ENCODE measurements at places on chromosomes 16 and 17.

DNA sequence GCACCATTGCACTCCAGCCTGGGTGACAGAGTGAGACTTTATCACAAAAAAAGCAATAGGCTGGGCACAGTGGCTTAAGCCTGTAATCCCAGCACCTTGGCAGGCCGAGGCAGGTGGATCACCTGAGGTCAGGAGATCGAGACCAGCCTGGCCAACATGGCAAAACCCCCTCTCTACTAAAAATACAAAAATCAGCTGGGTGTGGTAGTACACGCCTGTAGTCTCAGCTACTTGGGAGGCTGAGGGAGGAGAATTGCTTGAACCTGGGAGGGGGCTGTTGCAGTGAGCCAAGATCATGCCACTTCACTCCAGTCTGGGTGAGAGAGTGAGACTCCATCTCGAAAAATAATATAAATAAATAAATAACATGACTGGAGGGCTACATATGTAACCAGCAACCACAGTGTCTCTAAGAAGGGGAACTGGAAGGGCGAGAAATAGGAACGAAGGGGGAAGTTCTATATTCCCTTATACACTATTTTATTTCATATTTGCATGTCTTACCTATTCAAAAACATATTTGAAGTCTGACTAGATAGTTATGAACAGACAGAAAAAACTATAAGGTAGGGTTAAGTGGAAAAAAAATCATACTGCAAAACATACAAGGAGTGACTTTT lies 25.9 kb downstream of the MYH11 start:
- no peak for DNase-seq

GRCh38 chr16:54944002-54944401 lies 13.3 kb downstream of the IRX5 start:
- DNase-seq: no peak

- peak; percentile 5 for DNase-seq
Observed at GRCh38 chr17:27756467-27757371, 43.6 kb downstream of the NOS2 start.

DNA sequence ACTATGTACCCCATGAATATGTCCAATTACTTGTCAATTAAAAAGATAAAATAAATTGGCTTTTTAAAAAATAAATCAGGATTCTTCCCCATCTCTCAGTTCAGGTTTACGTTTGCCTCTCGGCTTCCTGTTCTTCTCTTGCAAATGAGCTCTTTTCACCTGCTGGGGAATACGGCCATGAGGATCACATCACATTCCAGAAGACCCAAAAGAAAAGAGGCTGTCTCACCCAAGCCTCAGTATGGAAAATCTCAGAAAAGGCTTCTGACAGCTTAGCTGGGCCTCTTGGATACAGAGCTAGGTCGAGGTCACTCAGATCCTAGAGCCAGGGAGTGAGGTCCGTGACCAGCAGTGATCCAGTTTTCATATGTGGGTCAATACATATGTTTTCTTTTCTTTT lies 171.2 kb upstream of the SDK2 start:
- no peak for DNase-seq

DNA sequence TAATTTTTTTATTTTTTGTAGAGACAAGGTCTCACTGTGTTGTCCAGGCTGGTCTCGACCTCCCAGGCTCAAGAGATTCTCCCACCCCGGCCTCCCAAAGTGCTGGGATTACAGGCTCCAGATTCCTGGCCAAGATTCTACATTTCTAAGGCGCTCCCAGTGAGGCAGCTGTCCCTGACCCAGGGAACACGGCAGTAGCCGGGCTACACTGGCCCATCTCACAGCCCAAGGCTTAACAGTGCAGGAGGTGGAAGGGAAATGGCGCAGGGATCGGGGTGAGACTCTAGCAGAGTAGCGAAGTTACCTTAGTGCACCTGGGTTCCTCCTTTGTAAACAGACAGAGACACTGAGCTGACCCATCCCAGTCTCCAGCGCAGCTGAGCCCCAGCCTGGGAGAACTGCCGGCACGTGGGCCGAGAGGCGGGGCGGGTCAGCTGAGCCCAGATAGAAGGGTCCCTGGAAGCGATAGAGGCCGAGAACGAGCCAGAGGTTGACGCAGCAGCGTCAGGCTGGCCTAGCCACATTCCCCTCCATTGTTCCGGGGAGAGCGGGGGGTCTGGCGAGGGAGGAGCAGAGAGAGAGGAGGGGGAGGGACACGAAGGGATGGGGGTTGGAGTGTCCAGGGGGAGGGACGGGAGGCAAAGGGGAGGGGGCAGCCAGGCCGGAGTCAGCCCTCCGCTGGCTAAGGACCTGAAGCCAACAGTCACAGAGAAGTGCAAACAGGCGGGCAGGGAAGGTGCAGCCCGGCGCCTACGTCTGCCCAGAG lies 2.5 kb downstream of the CARHSP1 start:
- peak; percentile 5 for DNase-seq

All from NCI-H1092 (cell line).